ENCODE measurements at places on chromosomes 11 and 22.

DNA sequence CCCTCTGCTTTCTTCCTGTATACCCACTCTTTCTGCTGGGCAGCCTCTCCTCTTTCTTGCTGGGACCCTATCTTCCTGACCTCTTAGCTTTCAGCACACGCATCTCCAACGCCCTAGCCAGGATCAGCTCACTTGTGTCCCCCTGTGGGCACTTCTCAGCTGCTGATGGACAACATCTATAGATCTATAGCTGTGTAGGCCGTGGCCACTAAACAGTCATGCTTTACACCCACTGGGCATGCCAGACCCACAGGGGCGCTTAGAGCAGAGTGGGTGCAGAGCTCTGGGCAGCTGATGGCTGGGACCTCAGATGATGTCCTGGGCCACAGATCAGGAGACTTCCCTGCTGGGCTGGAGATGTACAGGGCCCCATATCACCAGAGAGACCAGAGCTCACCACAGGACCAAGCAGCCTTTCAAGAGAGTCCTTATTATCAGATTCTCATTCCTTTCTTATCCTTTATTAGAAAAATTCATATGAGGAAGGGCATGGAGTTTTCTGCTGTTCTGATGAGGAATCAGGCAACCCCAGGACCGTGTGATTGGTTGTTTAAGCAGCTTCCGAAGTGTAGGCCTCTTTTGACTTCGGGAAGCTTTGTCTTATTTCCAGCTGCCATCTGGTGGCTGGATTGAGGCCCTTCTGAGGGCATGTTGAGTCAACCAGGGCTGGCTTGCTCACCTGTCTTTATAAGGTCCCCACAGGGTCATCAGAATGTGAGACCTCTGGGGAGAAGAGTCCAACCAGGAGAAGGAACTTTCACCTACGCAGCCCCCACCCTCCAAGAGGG lies 60.5 kb downstream of the OSBP2 start:
- peak; percentile 73 for DNase-seq

DNA sequence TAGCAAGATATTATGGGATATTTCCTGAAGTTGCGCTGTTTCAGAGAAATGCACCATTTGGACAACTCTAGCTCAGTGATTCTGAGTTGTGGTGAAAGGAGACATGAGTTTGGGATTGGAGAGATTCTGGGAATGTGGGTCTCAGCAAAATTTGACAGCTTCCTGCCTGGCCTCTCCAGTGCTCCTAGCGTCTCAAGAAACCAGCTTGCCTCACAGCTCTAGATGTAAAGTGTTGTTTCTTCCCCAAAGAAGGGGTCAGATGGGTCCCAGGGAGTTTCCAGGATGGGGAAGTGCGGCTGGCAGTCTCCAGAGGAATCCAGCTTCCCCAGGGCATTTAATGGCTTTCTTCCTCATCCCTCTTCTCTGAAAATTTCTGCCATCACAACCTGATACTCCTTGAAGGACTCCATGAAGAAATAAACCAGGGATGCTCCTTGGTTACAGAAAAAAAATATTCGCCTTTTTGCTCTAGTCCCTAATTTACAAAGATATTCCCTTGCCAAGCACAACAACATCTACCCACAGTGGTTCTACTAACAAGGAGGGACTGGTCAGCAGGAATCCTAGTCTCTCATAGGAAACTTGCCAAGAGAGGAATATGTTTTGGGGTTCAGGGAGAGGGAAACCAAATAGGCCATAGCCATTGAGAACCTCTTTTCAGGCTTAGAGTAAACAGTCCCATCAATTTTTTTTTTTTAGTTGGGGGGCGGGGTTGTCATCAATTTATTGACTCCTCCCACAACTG lies 185.4 kb upstream of the E2F8 start:
- no peak for DNase-seq

DNA sequence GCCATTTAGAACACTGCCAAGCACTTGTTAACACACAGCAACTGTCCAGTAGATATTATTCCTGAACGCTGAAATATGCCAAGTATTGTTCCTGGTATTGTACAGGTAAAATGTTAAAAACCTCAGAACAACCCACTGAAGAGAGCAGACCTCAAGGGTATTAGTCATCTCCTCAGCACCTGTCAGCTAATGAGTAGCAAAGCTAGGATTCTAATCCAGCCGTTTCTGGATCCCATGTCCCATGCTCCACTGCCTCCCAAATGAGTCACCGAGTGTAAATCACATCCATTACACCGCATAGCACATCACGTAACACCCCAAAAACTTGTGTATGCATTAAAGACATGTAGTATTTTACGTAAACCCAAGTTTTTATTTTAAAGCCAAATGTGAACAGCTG lies 705.4 kb upstream of the TENM4 start:
- DNase-seq: no peak

DNA sequence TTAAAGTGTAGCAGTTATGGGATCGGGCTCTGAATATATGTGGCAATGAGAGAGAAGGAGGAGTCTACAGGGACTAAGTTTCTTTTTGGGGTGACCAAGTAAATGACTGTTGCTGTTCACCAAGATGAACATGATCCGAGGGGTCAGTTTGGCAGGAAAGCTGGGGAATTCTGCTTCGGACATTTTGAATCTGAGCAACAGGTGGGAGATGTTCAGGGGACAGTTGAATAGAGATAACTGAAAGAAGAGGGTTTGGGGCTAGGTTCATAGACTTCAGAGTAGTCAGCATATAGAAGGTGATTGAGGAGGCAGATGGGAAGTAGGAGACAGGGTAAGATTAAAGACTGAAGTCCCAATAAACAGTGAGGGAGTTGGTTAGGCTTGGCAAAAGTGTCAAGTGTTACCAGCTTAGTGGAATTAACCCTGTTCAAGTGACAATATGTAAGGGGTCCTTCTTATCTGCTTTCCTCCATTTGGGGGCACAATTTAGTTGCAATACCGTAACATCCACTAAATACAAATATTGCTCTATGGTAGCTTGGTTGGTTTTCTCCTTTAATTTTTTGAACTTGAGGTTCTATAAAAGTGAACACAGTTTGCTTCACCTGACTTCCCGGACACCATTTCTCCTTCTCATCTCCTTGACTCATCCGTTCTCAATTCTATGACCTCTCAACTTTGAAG lies 2.9 kb upstream of the ENTHD1 start:
- DNase-seq: no peak

DNA sequence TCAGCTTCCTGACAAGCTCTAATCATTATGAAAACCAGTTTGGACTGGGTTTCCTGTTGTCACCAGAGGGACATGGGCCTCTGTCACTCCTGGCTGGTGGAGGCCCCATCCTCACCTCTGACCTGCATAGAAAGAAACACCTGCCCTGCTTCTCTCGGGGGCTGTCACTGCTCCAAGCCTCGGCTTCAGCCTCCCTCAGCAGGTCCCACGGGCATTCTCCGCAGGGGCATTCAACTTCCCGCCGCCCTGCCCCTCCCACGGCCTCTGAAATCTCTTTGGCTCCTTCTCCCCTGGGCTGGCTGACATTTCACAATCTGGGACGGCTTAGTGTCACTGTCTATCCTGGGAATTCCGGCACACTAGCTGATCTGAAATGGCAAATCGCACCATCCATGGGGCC lies 257.9 kb downstream of the CTTN start:
- no peak for DNase-seq

DNA sequence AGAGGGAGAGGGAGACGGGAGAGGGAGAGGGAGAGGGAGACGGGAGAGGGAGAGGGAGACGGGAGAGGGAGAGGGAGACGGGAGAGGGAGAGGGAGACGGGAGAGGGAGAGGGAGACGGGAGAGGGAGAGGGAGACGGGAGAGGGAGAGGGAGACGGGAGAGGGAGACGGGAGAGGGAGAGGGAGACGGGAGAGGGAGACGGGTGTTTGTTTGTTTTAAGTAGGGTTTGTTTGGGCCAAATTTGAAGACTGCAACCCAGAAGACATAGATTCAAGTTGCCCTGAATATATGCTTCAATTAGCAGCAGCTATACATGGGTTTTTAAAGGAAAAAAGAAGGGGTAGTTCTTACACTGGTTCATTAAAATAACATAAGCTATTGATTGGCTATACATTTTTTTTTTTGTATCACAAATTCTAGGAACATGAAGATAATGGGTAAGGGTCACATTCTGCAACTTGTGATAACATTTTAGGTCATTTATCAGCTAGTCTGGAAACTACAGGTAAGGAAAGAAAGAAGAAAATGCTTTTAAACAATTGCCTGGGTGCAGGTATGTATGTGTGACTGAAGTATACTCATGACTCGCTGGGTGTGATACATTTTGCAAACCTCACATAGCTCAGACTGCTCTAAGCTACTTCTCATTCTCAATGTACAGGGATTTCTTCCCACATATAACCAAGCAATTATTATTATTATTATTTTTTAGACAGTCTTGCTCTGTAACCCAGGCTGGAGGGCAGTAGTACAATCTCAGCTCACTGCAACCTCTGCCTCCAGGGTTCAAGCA lies 67.3 kb downstream of the MCHR1 start:
- DNase-seq: no peak

- no peak for DNase-seq
Observed at GRCh38 chr22:28905256-28905832, 22.0 kb downstream of the ZNRF3 start.

GRCh38 chr11:70046089-70046488 lies 32.0 kb upstream of the ANO1 start:
- DNase-seq: no peak

- no peak for DNase-seq
Observed at GRCh38 chr22:36201630-36202319, at the start of gene APOL4. TSS of gene APOL4 (minus strand) at chr22:36201809. CDS start at chr22:36201734, 75 bp downstream.

DNA sequence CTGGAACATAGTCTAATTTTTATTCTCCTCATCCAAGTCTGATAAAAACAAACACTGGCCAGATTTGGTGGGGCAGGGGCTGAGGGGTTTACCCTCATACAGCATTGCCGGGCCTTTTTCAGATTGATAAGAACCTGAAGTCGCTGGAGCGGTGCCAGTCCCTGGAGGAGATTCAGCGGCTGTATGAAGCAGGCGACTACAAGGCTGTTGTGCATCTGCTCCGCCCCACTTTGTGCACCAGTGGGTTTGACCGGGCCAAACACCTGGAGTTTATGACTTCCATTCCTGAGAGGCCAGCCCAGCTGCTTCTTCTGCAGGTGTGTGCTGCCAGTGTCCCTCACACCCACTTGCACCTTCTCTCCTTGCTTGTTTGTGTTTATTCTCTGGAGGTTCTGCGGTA lies 55.8 kb downstream of the CABIN1 start:
- DNase-seq: no peak

DNA sequence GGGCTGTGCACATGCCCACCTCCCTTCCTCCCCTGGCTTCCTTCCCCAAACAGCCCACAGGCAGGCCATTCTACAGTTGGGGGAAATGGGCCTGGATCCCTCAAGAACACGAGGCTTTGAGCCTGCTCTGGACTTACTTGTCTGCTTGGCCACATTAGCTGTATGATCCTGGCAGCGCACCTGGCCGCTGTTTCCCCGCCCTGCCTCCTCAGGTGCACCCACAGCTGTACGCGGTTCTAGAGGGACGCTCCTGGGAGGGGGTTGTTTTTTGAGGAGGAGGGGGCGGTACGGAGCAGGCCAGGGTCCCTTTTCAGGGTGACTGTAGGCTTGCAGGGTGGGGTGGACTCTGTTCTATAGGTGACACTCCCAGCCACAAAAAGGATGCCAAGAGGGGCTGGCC lies 11.5 kb upstream of the SUN2 start:
- DNase-seq: no peak

DNA sequence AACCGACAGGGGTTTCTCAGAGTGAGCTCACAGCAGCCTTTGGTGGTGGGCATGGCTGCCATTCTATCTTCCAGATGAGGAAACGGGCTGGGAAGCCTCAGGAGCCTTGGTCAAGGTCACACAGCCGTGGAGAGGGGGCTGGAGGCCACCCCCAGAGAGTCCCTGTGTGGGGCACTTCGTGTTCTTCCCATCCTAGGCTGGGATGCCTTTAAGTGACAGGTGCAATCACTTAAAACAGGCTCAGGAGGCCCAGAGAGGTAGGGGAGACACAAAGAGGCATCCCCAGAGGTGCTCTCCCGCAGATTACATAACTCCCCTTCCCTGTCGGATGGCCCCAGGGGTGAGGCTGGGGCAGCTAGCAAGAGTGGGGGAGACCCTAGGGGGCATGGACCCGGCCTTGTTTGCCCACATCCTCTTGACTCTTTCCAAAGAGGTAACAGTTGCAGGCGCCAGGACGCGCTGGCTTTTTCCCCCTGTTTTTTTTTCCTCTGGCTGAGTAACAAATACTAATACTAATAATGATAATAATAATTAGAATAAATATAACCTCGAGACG lies 17.5 kb upstream of the SHISAL1 start:
- no peak for DNase-seq

DNA sequence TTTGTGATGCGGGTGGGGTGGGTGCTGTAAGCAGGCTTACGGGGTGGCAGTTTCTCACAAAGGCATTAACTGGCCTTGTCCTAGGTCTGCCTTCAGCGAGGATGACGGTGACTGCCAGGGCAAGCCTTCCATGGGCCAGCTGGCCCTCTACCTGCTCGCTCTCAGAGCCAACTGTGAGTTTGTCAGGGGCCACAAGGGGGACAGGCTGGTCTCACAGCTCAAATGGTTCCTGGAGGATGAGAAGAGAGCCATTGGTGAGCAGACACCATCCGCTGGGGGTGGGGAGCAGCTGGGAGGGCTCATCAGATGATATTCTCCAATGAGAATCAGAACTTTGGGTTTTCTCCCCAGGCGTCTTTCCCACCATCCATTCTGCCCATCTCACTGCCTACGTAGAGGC lies 5.8 kb downstream of the TCN2 start:
- no peak for DNase-seq

GRCh38 chr11:35911013-35911412 lies 32.8 kb upstream of the LDLRAD3 start:
- no peak for DNase-seq

- no peak for DNase-seq
Observed at GRCh38 chr11:1263010-1263409, 40.1 kb downstream of the MUC5B start.

DNA sequence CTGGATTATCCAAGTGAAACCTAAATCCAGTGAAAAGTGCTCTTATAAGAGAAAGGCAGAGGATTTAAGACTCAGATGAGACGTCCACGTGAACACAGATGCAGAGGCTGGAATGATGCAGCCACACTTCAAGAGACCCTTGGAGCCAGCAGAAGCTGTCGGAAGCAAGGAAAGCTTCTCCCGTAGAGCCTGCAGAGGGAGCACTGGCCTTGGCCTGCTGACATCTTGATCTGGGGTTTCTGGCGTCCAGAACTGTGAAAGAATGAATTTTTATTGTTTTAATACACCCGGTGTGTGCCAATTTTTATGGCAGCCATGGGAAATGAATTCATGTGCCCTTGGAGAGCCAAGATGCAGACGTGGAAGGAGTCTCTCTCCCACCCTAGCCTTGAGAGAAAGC lies 407.0 kb upstream of the B3GAT1 start:
- DNase-seq: no peak

- peak; percentile 73 for DNase-seq
Observed at GRCh38 chr11:111938687-111939160, 1.6 kb downstream of the DIXDC1 start.

All from activated CD4-positive, alpha-beta T cell treated with anti-CD3 and anti-CD28 coated beads, Interleukin-2, amount 50 U/mL, for 16 hours (primary cell).